ENCODE measurements at places on chromosomes 7 and 10. TPM values are rescaled to one million over a fixed set of nuclear protein-coding genes. Genes with fewer than 3 reads are reported as not detected.

DNA sequence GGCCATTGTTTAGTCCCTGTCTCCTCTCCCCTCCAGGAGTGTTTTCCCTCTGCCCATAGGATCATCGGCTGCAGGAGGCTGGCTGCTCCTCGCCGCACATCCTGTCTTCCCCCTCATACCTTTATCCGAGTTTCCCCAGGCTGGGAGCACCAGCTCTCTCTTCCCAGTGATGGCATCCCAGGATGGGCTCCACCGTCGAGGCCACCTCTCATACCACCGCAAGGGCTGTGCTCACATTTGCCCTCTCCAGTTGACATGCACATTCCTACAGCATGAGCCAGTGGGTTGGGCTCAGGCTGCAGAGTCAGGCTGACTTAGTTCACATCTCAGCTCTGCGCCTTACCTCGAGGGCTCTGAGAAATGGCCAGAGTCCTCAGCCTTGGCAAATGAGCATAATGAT lies 12.1 kb downstream of the HKDC1 start:
- DNase-seq = peak; percentile 85

DNA sequence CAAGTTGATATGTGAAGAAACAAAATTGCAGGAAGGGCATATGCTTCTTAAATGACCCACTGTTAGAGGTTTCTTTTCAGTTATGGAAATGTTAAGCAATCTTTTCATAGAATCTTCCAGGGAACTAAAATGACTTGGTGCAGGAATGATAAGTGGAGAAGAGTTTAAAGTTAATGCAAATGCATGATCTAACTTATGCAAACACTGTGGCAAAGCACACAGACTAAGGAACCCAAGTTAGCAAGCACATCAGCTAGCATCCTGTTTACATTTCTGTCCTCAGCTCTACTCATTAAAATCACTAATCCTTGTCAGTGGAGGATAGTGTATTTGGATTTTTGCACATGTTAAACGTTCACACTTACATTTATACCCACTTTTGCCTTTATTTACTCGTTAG lies 9.3 kb downstream of the CLCN1 start:
- peak; percentile 78 for DNase-seq

- no peak for DNase-seq
Measured at GRCh38 chr7:86991093-86991769, 68.2 kb downstream of the ELAPOR2 start.

ZNF425 gene
- 2.8 TPM for total RNA-seq

DNA sequence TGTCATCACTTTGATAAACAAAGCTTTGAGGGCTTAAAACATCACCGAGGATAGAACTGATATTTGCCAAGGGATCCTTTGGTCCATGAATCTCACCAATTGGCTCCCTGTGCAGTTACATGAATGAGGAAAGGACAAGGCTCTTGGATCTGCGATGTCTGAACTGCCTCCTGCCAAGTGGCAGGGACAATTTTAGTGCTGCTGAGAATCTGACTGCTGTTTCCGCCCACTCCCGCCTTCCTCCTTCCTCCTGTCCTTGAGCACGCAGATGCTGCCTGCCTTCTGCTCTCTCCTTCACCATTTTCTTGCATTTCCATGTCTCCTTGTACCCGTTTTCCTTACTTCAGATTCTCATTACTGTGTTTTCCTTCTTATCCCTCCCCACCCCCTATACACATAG lies 26.8 kb upstream of the ITPRID1 start:
- DNase-seq = no peak

DNA sequence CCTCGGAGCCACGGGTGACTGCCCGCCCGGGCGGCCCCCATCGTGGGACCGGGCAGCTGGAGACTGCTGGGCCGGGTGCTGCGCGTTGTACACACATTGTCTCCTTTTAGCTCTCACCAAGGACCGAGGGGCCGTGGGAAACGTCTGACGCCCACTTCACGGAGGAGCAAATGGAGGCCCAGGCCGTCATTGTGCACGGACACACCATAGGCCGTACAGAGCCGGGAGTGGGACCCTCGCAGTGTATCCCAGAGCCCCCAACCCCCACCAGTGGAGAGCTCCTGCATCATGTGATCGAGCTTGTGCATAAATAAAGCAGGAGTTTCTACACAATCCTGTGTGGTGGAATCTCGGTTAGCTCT lies 722 bp downstream of the DENND10 start:
- DNase-seq = no peak

PLCE1 gene
- total RNA-seq = 4.5 TPM

- DNase-seq = no peak
Measured at GRCh38 chr7:42661312-42661711, 250.6 kb downstream of the C7orf25 start.

DNA sequence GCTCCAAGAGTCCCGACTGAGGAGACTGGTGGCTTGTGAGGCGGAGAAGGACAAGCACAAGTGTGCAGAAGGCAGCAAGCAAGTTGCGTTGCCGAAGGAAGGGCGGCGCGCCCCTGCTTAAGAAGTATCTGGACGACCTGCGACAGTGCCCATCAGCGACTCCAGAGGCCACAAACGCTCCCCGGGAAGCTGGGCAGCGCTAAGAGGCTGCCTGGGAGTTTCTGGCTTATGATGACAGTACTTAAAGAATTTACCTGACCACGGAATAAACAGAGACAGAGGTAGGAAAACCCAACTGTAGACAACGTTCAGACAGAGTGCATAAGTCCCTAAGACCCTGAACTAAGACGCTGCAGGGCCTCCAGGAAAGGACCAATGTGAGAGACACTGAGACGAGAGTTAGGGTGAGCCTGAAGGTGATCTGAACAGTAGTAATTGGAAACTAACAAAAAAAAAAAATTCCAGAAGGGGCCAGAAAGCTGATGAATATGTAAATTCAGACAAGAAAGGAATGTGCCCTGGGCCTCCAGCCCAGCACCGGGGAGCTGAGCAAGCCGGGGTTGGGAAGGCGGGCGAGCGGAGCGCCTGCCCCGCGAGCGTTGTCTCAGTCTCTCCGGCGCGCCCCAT lies 1.0 kb downstream of the OSBPL3 start:
- no peak for DNase-seq

DNA sequence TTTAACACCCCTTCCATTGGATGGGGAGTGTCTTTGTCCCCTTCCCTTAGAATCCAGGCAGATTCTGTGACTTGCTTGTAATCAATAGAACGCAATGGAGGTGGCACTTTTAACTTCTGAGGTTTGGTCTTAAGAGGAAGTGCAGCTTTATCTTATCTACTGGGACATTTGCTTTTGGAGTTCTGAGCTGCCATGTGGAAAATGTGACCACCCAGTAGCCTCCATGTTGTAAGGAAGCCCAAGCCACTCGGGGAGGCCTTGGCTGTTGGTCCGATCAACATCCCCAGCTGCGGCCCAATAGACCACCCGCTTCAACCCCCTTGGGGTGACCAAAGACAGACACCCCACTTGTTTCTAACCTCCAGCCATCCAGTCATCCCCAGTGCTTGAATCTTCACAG lies 86.3 kb upstream of the FAM171A1 start:
- DNase-seq = no peak

DNA sequence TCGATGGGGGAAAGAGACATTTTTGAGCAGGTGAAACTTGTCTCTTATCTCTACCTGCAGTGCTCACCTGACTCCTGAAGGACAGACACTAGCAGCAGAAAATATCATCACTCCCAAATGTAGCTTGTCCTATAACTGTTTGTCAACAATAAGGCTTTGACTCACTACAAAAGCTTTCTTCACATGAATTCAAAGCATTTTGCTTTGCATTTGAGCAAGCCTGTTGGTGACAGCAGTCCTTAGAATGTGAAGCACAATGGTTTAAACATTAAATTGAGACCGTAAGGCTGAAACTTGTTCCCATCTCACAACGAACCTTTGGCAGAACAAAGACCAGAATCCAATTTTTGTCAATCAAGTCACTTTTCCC lies 30.6 kb upstream of the ZNRF2 start:
- DNase-seq = no peak

DNA sequence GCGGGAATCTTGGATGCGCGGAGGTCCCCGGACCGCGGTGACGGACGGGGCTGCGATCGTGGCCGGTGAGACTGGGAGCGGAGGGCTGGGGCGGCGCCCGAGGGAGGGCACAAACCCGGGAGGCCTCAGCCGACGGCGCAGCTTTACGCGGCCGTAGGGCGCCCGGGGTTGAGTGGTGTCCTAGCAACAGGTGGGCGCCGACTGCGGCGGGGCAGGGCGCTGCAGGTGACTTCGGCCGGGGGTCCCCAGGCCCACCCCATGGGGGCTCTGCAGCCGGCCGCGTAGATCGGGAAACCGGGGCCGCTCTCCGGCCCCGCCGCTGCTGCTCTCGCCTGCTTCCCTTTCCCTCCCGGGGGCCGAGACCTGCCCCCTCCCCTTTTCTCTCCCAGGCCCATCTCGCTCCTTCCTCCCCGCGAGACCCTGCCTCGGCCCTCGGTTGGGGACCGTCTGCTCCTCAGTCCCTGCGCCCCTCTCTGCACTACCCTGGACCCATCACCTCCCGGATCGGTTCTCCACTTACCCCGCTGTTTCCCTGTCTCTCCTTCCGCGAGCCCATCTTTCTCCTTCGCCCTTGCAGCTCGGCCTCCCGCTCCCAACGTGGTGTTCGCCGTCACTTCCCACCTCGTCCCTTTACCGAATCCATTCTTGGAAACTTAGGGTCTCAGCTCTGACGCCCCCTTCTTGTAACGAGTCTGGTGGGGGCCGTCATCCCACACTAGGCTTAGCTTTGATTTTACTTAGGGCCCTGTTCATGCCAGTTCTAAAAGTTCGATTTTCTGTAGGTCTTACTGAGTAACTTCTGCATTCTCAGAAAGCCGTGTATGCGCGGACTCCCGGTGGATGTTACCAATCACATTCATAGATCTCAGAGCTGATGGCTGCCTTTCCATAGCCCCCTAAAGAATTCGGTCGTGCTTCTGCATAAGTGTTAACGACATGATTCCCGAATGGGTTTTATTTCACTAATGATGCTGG lies 18.5 kb upstream of the ACBD5 start:
- DNase-seq = no peak

Data from IMR-90 (cell line).